ENCODE measurements at places on chromosomes 4 and X.

GRCh38 chr4:155608225-155608885 is 58.3 kb upstream of the GUCY1A1 start:
- DNase-seq, result no peak

GRCh38 chr4:8722556-8722955 is 130.0 kb downstream of the CPZ start:
- no peak for DNase-seq

GRCh38 chrX:39212456-39212855 is 411.2 kb downstream of the MID1IP1 start:
- DNase-seq, result no peak

- peak; percentile 72 for DNase-seq
These were observed 392.8 kb upstream of the NR3C2 start for GRCh38 chr4:148834804-148835631.
